ENCODE measurements at places on chromosomes 13 and 19.

DNA sequence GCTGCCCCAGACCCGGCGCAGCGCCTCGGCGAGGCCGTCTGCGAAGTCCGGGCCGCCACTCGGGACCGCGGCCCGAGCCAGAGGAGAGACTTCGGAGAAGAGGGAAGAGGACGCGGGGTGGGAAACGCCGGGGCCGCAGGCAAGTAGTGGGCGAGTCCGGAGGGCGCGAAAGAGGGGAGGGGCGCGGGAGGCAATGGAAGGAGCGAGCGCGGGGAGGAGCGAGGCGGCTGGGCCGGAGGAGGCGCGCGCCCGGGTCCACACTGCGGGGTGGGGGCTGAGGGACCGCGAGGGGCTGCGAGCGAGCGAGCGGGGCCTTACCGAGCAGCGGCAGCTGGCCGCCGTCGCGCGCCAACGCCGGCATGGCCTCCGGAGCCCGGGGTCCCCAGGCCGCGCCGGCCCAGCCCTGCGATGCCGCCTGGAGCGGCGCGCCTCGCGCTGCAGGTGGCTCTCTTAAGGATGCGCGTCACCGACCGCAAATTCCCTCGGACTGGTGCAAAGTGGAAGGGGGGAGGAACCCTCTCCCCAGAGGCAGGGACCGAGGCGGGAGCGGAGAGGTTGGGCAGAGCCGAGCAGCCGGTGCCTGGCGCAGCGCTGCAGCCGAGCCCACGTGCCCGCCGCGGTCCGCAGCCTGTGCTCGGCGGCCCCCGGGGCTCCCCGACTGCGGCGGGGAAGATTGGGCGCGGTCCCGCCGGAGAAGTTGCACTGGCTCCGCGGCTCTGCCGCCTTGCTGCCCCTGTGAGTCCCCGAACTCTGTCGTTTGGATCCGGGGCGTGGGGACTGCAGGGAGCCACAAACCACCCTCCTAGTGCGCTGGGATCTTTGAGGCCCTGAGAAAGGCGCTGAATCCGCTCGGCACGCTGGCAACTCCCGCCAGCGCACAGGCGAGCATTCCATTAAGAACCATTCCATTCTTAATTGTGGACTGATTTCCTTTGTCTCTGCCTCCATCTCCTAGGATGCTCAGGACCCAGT is at the start of gene FLT3:
FLT3 (minus strand) TSS at position 427 of the 972 bp plus-strand sequence; CDS start at position 361, 66 bp downstream.
- DNase-seq: no peak

GRCh38 chr13:76210262-76210661 is 574.1 kb downstream of the LMO7 start:
- no peak for DNase-seq

GRCh38 chr13:26342898-26343297 is 89.0 kb downstream of the CDK8 start:
- no peak for DNase-seq

- DNase-seq: no peak
Observed at GRCh38 chr19:18340990-18341868, 831 bp downstream of the PGPEP1 start.

DNA sequence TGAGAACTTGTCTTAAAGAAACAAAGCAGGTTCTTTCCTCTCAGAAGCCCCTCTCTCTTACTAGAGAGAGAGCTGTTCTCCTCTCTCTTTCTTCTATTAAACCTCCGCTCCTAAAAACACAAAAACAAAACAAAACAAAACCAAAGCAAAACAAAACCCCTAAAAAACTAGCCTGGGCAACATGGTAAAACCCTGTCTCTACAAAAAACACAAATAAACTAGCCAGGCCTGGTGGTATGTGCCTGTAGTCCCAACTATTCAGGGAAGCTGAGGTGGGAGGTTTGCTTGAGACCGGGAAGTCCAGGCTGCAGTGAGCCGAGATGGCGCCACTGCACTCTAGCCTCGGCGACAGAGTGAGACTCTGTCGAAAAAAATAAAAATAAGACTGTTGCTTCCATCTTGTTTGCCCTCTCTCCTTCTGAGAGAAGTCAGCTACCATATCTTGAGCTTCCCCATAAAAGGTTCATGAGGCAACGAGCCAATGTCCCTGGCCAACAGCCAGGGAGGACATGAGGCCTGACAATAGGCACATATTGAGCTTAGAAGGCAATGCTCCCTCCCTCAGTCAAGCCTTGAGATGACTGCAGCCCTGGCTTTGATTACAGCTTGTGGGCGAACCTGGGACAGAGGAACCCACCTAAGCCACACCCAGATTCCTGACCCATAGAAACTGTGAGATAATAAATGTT is 17.5 kb upstream of the FLT3 start:
- DNase-seq: no peak

DNA sequence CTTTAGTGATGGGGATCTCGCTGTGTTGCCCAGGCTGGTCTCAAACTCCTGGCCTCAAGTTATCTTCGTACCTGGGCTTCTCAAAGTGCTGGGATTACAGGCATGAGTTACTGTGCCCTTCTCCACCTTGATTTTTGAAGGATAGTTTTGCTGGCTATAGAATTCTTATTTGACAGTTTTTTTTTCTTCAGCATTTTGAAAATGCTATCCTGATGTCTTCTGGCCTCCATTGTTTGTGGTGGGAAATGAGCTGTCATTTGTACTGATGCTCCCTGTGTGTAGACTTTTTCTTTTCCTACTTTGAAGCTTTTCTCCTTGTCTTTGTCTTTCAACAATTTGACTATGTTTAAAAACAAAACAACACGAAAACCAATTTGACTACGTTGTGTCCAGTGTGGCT is 54.2 kb downstream of the SIPA1L3 start:
- no peak for DNase-seq

- no peak for DNase-seq
Observed at GRCh38 chr19:50020481-50020880, 4.7 kb downstream of the VRK3 start.

Measured in COLO829 (cell line).